ENCODE measurements at places on chromosomes 13 and 19.

GRCh38 chr19:16067205-16067938 is 8.9 kb upstream of the TPM4 start:
- DNase-seq, result no peak

DNA sequence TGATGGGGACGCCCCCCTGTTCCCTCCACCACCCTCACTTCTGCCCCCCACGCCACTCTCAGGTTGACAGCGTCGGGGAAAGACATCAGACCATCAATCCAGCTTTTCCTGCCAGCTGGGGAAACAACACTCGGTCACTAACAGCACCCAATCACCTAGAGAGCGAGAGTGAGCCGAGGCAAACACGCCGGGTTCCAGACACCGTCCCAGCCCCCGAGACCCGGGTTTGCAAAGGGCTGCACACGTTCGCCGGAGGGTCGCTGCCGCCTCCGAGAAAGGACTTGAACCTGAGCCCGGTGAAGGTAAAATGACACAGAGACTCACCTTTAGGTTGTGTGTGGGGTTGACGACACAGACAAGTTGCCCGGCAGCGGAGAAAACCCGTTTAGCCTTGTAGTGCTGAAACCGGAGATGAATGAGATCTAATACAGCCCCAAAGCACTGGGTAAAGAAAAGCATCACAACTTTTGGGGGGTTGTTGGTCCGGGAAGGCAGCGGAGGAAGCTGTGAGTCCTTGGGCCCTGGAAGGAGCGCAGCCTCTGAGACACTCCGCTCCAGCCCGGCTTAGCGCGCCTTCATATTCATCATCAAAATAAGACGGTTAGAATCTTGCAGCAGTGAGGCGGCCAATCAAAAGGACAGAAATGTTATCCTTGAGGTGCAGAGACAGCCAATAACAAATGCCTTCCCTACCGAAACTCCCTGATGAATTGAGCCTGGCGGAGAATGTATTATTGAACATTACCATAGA is at the start of gene SIAH3:
TSS of gene SIAH3 (minus strand) at position 583 of the 751 bp plus-strand sequence. CDS start at position 459, 124 bp downstream.
- peak; percentile 40 for DNase-seq

GRCh38 chr13:26477681-26478080 is 79.8 kb upstream of the WASF3 start:
- no peak for DNase-seq

GRCh38 chr19:47227352-47228167 is 3.4 kb downstream of the BBC3 start:
- peak; percentile 37 for DNase-seq

GRCh38 chr13:109870274-109870673 is 83.9 kb upstream of the IRS2 start:
- no peak for DNase-seq

GRCh38 chr13:76969488-76970365 is 21.4 kb downstream of the ACOD1 start:
- DNase-seq, result no peak

GRCh38 chr13:76533251-76533650 is 353.0 kb downstream of the KCTD12 start:
- no peak for DNase-seq

GRCh38 chr19:2186071-2186846 is 22.5 kb downstream of the DOT1L start:
- DNase-seq, result peak; percentile 93

DNA sequence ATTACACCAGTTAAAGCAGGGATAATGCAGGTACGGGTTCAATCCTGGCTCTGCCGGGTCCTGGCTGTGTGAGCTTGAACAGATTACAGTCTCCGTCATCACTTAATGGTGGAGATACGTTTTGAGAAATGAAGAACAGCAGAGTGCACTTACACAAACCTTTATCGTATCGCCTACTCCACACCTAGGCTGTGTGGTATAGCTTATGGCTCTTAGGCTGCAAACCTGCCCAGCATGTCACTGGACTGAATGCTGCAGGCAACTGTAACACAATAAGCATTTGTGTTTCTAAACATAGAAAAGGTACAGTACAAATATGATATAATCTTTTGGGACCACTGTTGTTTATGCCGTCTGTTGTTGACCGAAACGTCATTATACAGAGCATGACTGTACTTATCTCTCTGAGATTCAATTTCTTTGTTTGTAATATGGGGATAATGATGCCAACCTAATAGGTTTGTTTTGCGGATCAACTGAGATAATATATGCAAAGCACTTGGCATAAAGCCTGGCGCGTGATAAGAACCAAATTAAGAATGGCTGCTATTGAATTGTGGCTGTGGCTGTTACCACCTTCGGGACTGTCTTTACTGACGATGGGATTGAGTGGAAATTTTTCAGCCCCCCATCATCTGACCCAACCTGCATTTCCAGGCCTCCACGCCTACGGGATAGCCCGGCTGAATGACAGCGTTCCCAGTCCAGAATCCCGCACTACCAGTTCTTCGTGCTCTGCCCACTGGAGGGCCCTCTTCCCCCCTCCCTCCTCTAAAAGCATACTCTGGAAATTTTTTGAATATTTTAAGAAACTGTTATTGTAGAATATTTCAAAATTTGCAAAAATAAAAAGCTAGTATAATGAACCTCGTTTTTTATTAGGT is 11.2 kb downstream of the KRTDAP start:
- peak; percentile 56 for DNase-seq

DNA sequence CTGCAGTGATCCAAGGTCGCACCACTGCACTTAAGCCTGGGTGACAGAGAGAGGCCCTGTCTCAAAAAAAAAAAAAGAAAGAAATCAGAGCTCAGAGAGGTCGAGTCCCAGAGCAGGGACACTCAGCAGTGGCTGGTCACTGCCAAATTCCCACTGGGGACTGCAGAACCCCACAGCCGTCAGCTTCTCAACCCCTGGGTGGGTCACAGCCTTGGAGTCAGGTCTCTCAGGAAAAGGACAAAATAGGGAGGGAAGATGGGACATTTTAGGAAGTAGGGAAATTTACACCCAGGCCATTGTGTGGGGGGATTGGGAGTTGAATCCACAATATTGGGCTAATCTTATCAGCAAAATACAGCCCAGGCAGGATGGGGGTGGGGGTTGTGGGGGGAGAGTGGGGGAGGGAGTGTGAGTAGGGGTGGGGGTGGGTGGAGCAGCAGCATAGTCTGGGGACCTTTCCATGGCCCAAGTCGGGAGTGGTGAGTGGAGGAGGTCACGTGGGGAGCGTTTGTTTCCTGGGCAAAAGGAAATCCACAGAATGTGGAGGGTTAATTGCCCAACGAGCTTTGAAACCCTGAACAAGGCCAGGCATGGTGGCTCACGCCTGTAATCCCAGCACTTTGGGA is 5.0 kb upstream of the CCDC194 start:
- DNase-seq, result no peak
